NCI-H2029 treated with DMSO at 0.1 percent for 48 hours (cell line): ENCODE measurements at places on chromosomes 11 and 22.

DNA sequence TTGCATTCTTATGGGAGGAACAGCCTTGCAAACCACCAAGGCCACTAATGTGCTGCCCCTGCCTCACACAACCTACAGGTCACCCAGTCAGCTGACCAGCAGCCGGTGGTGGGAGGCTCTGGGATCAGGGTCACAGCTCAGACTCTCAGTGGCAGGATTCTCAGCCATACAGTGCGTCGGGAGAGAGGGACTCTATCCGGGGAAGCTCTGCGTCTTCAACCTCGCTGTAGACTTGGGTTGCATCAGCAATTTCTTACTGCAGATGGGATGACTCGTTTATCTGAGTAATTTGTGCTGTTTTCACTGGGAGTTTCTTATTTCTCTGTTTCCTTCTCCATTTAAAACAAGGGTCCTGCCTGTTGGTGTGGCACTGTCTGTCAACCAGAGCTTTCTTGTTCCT, 257.7 kb downstream of the TBC1D22A start:
- no peak for DNase-seq

DNA sequence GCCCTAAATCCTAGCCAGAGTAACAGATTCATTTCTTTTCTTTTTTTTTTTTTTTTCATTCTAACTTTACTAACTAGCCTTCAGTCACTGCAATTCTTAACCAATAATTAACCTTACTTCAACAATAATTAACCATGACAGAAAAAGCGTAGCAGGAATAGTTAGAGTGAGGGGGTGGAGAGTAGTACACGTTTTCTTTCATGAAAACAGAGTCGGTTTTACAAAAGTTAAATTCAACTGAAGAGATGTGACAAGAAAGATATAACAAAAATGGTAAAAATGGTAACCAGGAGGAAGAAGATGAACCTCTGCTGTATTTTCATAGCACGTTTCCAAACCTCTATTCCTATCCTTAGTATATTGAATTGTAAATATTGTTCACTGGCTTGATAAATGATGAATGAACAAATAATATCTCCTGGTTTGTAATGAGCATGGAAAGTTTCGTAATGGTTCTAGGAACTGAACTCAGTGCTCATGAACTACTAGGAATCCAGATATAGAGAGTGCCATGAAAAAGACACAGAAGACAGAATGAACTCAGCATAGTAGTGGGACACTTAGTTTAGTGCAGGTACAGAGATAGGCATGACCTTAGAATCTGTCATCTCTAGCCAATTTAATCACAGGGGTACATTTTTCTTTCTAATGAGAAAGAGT, 116.5 kb upstream of the ANO5 start:
- DNase-seq, result no peak

- no peak for DNase-seq
Measured at GRCh38 chr11:107182978-107183377, 164.7 kb upstream of the GUCY1A2 start.

- DNase-seq, result no peak
Measured at GRCh38 chr11:25065746-25066145, 568.9 kb downstream of the LUZP2 start.

DNA sequence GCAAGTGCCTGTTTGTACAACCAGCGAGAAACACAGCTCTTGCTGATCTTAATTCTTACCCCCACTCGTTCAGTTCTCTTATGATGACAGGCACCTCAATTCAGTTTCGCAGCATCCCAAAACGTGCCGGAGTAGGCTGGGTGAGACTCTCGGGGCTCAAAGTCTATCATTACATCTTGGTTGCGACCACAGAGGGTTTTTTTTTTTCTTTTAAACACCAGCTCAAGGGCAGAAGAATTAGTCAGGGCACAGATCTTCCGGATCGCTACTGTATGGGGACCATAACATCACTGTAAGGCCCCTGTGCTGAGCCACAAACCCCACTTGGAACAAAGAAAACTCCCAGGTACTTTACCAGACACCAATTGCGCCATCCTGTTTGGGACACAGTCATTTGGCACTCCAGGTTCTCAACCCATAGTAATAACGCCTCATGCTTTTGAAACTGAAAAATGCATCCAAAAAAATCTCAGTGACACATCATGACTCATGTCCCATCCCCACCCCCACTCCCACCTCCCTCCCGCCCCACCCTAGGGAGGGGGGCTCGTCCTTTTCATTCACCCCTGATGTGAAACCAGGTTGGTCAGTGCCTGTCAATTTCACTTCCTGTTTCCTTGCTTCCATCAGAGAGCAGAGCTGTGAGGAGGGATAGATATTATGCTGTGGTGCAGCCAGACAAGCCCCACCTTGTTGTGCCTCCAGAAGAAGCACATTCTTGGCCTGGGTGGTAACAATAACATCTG, 41.0 kb upstream of the CD5 start:
- no peak for DNase-seq

DNA sequence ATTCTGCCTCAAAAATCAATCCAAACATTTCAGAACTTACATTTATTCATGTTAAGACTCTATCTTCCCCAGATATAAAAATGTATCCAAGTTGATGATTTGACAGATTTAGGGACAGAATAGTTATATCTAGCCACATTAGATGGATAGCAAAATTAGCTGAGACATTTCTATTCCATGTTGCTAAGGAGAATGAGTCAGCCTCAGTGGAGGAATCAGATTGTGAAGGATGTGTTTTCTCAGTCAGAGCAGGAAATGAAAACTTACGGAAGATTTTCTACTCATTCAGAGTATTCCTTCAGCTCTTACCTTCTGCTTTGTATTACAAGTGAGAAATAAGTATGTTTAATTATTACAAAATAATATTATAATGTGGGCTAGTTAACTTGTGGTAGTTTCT, 556.3 kb upstream of the ANO3 start:
- no peak for DNase-seq

DNA sequence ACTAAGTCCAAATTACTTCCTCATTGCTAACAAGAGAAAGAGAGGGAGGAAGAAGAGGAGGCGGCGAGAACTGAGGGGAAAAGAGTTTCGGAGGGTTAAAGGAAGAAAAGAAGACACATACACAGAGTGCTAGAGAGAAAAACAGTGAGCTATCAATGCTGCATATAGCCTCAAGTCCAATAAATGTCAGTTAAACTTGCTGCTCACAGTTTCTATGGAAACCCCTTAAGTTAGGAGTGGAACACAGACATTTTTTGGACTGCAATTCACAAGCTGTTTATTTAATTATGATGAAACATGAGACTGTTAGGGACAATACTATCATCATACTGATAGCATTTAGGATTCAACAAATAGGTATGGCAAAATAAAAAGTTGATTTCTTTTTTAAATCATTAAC, 1320.4 kb downstream of the LRRC4C start:
- no peak for DNase-seq

- DNase-seq, result no peak
Measured at GRCh38 chr11:85602526-85603213, 24.5 kb downstream of the DLG2 start.

GRCh38 chr22:39806109-39806508, 87.5 kb downstream of the ENTHD1 start:
- peak; percentile 40 for DNase-seq

GRCh38 chr22:17117890-17118289, 3.3 kb downstream of the TMEM121B start:
- no peak for DNase-seq

DNA sequence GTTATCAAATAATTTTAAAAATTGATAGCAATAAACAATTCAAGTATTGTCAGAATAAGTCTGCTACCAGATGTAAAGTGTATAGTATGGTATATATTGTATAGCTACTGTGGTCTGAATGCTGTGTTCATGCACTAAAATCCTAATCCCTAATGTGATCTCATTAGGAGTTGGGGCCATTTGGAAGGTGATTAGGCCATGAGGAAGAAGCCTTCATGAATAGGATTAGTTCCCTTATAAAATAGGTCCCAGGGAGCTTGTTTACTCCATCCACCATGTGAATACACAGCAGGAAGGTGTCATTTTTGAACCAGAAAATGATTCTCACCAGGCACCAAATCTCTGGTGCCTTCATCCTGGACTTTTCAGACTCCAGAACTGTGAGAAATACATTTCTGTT, 363.0 kb upstream of the CNTN5 start:
- no peak for DNase-seq

DNA sequence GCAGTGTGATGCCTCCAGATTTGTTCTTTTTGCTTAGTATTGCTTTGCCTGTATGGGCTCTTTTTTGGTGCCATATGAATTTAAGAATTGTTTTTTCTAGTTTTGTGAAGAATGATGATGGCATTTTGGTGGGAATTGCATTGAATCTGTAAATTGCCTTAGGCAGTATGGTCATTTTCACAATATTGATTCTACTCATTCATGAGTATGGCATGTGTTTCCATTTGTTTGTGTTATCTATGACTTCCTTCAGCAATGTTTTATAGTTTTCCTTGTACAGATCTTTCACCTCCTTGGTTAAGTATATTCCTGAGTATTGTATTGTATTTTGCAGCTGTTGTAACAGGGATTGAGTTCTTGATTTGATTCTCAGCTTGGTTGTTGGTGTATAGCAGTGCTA, 18.3 kb upstream of the ZBED5 start:
- DNase-seq, result no peak

DNA sequence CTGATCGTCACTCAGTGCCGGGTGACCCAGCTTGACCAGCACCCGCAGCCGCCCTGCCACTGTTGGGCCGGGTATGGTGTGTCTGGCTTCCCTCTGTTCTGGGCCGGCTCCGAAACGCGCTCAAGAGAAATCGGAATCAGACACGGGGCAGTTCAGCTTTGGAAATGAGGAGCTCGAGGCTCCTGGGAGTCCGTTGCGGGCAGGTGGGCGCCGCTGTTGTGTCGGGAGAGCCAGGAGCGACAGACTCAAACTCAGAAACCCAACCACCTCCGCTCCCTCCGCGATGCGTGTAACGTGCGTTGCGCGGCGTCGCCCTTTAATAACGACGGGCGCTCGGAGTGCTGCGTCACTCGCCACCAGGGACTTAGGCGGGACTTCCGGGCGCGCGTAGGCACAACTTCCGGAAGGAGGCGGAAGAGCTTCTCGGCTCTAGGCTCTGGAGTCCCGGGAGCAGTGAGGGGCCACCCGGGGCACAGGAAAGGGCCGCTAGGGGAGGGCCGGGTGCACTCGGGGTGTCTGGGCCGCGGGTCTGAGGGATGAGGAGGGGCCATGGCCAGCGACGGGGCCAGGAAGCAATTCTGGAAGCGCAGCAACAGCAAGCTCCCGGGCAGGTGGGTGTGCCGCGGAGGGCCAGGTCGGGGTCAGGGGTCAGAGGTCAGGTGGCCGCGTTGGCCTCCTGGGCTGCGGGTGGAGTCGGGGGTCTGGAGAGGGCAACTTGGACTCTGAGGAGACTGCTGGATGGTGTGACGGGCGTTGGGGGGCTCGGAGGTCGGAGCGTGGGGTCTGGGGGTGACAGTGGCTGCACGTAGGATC, at the start of gene TBC1D22A:
TSS of gene TBC1D22A (plus strand) at position 413 of the 813 bp plus-strand sequence. CDS start at position 550, 137 bp downstream.
- DNase-seq, result peak; percentile 50

GRCh38 chr11:71488681-71489270, 35.8 kb downstream of the NADSYN1 start:
- DNase-seq, result no peak

GRCh38 chr11:130379276-130379675, 49.1 kb downstream of the ADAMTS8 start:
- DNase-seq, result no peak

DNA sequence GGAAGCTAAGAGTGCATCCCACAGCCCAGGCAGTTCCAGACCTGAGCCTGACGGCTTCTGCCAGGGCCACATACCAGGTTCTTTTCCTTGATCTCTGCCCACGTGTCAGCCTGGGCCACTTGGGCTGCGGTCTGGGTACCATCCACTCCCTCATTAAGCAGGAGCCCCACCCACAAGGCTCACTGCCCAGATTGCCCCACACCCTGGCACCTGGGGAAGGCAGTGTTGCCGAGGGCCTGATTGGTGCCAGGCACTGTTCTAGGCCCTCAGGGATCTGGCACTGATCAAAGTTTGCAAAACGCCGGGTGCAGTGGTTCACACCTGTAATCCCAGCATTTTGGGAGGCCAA, 15.4 kb downstream of the GGA1 start:
- DNase-seq, result no peak

DNA sequence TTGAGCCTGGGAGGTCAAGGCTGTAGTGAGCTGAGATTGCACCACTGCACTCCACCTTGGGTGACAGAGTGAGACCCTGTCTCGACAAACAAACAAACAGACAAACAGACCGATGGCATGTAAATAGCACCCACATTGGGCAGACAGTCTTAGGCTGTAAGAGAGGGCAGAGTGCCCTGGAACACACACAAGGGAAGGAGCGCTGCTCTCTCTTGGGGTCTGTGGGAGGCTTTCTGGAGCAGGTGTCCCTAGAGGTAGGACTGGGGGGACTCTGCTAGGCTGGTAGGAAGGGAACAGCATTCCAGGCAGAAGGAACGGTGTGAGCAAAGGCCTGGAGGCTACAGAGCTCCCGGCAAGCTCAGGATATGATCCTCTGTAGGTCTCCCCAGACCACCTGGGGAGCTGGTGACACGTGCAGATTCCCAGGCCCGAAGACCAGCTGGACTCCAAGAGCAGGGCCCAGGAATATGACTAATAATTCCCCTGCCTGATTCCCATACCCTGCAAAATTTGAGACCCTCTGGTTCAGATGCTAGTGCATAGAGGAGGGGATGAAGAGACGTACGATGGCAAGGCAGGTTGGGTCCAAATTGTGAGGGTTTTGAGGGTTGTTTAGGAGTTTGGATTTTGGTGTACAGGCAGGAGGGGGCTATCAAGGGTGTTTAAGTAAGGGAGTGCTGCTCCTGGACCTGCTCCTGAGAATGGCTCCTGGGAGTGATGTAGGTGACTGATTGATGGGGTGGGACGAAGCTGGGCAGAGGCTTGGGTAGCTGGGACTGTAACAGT, 11.6 kb downstream of the SMIM38 start:
- DNase-seq, result no peak

- no peak for DNase-seq
Measured at GRCh38 chr11:69370984-69371709, 77.2 kb downstream of the MYEOV start.

DNA sequence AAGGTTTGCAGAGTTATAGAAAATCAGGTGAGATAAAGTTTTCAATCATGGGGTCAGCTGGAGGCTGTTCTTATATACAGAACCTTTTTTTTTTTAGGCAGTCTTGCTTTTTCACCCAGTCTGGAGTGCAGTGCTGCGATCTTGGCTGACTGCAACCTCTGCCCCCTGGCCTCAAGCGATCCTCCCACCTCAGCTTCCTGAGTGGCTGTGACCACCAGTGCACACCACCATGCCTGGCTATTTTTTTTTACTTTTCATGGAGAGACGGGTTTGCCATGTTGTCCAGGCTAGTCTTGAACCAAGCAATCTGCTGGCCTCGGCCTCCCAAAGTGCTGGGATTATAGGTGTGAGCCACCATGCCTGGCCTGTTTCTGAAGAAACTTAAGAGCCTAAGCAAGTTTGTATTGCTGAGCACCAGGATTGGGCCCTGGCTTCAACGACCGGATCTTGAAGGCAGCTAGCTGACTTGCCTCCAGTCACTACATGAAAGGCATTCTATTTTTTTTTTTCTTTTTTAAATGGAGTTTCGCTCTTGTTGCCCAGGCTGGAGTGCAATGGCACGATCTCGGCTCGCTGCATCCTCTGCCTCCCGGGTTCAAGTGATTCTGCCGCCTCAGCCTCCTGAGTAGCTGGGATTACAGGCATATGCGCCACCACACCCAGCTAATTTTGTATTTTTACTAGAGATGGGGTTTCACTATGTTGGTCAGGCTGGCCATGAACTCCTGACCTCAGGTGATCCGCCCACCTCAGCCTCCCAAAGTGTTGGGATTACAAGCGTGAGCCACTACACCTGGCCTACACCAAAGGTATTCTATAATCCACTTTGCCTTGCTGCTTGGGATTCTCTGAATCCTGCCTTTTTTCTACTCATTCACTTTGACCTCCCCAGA, 7.6 kb downstream of the XBP1 start:
- no peak for DNase-seq
